Left lobe of liver (tissue), 2 donors: ENCODE measurements at places on chromosomes 1 and 21. TPM values are rescaled to one million over a fixed set of nuclear protein-coding genes. Genes with fewer than 3 reads are reported as not detected.

- no peak for DNase-seq
Measured at GRCh38 chr1:40884055-40884795, 22.1 kb upstream of the CITED4 start.

DNA sequence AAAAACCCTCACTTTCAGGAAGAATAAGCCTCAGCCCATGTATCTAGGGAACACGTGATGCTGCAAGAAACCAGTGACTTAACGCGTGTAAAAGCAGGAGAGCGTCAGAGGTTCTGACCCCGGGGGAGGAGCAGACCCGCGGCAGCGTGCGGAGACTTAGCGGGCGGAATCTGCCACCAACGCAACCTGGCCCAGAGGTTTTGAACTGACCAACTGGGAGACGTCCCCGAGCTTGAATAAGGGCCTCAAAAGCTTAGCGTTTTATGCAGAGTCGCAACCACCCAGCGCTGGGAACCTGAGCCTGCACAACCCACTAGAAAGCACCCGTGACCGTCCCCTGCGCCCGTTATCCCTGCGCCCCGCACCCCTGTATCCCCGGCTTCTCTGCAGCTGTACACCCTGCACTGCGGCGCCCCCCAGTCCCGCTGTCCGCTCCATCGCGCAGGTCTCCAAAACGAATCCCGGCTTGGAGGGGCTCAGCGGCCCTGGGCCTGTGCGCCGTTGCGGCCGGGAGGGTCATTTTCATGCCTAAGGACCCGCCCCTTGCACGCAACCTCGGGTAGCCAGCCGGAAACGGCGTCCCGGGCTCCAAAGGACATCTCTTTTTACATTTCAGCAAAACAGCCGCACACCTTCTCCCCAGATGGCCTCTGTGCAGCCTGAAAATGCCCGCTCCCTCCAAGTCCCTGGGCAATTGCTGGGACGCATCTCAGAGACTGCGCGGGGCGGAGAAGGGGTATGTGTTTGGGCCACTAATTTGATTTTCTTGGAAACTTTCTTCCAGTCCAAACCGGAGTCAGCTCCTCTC, 29.4 kb upstream of the TRIM17 start:
- no peak for DNase-seq

DNA sequence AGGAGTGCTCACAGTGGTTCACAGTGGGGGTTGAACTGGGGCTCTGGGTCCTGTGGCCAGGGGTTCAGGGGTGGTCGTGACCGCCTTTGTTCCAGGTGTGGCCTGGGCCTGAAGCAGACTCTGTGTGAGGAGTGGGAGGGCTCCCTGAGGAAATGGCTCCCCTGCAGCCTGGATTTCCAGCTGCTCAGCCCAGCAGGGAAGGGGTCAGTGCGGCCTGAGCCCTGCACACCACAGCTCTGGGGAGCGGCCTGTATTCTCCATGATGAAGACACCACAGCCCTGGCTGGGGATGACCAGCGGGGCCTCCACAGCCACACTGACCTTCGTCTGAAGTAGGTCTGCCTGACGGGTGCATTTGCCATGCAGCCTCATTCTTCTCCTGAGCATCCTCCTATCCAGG, 16.7 kb downstream of the PYCR2 start:
- DNase-seq = no peak

DNA sequence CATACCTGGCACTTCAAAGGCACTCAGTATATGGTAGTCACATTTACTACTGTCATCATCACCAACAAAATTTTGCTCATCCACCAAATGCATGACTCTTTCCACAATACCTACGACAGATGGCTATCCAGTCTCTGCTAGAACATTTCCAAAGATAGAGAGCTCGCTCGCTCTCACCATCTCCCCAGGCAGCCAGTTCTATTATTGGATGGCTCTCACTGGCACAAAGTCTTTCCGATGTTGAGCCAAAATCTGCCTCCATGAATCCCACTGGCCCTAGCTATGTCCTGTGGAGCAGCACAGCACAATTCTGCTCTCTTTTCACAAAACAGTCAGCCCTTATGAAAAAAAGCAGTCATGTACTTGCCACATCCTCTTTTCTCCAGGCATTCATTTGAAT, 102.1 kb downstream of the DAB1 start:
- no peak for DNase-seq

GRCh38 chr1:180343921-180344769, 114.1 kb downstream of the LHX4 start:
- no peak for DNase-seq

GRCh38 chr1:83901547-83902155, 97.3 kb downstream of the TTLL7 start:
- peak; percentile 72 for DNase-seq

DNA sequence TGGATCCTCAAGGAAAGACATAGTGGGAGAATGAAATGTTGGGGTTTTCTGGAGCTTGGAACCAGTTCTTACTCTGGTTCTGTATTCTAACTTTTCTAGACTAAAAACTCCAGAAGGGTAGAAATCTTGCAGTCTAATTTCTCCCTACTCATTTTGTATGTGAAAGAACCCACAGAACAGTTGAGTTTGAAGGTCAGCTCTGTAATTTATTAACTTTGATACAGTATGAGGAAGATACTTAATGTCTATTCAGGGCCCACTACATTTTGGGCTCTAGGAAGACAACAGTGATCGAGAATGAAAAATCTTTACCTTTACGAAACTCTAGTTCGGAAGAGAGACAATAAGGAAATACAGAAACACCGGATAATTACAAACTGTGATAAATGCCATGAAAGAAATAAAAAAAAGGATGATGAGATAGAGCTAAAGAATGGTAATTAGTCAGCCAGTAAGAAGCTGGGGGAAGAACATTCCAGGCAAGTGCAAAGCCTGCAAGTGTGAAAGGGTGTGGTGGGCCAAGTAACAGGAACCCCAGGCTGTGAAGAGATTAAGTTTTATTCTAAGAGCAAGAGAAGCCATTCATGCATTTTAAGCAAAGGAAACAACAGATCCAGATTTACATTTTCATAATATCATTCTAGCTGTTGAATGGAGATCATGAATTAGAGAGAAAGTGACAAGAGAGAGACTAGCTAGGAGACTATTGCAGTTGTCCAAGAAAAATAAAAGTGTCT, 159.9 kb upstream of the HMCN1 start:
- no peak for DNase-seq

DNA sequence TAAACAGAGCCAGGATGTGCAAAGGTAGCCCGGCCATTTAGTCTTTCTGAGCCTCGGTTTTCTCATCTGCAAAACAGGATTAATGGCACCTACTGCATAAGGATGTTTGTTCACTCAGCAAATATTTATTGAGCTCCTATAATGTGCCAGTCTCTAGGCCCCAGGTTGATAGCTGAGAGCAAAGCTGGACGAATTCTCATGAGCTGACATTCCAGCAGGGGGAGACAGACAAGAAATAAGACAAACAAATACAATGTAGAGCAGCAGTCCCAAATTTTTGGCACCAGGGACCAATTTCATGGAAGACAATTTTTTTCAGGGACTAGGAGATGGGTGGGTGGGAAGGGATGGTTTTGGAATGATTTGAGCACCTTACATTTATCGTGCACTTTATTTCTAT, 74.3 kb upstream of the PAX7 start:
- no peak for DNase-seq

The PFDN2 gene
- total RNA-seq = 22.0 TPM

The RGS4 gene
- total RNA-seq = 0.50 TPM

DNA sequence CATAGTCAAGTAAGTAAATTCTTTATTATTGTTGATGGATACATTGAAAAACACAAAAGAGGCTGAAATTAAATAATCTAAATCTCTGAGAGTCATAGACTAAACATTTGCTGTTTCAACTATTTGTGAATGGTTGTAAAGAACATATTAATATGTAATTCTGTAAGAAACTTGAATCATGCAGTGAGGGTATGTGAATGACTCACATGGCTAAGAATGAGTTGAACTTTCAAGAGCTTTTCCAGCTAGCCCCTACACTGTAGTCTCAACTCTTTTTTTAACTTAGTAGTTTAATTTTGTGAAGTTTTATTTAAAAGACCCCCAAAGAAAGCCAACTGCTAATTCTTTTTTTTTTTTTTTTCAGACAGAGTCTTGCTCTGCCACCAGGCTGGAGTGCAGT, 588.1 kb downstream of the DPYD start:
- DNase-seq = no peak

The ANKRD35 gene
- total RNA-seq = 2.4 TPM
